HEK293T (cell line): ENCODE measurements at places on chromosomes 12 and 14.
A peak's percentile ranks its signal among the peaks of the same experiment; 100 is the strongest.

GRCh38 chr12:92459850-92460249, 242.9 kb upstream of the PLEKHG7 start:
- DNase-seq: no peak

DNA sequence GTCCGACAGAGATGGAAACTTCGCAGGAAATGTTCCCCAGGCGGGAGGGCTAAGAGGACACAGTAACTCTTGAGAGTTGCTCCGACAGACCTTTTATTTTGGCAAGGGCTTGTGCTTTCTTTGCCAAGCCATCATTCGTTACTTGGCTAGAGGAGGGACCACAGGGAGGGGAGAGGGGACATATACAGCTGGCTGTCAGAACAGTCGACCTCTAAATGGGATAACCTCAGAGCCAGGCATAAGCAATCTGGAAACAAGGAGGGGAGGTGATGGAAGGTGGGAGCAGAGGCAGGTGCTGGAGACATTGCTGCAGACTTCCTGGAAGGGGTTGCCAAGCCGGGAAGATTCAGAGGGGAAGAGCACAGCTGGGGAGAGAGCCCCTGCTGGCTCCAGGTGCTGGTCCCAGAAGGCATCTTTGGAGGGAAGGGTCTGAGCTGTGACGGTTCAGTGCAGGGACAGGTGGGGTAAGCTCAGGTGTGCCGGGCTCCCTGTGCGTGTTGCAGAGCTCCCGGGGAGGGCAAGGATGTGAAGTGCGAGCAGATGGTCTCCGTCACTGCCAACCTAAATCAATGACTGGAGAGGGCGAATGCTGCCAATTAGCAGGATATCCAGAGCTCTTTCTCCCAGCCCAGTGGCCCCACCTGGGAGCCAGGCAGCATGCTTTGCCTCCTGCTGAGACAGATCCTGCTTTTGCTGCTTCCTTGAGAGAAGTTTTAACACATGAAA, 50.1 kb downstream of the CHST11 start:
- no peak for DNase-seq

DNA sequence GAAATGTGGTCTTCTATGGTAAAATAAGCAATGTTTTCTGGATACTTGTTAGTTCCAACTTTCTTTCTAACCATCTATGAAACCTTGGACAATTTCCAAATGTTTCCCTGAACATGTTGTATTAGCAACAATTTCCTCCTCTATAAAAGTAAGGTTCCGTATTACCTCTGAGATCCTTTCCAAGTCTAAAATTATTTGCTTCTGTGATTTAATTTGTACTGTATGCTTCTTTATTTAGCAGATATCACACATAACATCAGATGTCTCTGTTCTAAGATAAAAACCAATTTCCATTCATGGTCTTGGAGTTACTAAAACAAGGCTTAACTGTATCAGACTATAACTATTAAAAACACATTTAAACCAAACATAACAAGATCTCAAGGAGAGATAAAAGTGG, 177.2 kb downstream of the FOXA1 start:
- no peak for DNase-seq

DNA sequence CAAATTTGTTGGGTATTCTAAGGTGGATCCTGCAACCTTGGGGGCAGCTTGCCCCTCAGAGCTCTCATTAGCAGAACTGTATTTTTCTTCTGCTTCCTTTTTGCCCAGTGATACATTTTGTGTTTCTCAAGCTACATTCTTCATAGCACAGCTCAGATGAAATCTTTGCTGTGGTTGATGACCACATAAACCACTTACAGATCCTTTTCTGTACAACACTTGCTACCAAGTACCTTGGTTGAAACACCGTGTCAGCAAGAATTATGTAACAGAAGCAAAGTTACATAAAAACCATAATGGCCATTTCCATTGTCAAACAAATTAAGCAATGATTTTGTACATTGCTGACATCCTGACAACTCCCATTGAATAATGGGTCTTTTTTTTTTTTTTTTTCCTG, 9.7 kb upstream of the PLBD1 start:
- DNase-seq: no peak

DNA sequence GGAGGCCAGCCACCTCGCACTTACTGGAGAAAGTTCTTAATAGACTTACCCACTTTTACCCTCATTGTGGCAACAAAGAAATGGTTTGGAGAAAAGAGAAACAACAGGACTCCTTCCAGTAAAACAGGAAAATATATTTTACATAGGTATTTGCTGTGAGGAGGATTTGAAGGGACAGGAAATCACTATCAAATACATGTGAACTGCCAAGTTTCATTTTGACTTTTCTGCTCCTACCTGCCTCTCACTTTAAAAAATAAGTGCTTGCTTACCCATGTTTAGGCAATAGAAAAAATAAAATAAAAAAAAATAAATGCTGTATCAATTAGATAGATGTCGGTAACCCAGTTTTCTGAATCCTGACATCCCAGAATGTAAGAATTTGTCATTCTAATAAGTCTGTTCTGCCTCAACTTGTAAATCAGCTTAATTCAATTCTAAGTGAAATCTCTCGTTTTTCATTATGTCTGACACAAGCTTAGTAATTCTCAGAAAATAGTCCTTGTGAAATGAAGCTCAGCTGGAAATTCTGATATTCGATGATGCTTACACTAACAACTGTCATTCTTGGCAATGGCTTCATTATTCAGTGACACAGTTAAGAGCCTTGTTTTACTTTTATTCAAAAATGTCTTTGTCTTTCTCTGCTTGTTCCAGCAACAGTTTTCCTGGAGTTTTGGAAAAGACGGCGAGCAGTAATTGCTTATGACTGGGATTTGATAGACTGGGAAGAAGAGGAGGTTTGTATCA, 131.3 kb downstream of the SLC5A8 start:
- DNase-seq: no peak

DNA sequence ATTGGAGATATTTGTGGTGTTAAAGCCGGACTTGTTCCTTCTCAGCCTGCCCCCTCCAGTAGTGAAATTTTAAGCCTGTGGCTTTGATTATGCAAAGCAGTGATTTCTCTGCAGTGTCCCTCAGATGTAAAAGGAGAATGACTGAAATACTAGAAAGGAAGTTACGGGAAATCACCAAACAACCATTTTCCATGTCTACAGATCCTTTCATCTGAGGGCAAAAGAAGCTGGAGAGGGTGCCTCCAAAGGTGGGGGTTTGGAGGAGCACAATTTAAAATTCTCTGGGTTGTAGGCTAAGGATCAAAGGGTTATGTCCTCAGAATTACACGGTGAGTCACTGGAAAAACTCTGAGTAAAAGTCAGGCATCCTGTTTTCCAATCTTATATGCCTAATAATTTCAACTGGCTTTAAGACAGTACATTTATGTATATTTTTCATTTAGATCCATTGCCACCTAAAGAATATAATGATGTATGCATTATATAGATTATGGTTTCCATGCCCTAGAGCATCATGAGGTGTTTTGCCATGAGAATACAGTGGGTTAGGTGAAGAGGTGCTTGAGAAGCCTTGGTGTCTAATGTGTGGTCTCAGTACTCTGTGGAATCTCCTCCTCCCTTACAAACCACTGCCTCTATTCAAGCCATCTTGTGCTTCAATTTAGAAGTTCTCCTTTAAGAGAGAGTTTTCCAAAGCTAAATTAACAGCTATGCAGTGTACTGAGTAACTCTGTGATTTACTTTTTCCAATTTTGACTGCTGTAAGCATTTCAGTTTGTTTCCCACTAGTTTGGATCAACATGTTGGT, 362.1 kb downstream of the RAD51B start:
- DNase-seq: no peak

GRCh38 chr12:78680596-78680995, 184.0 kb upstream of the SYT1 start:
- no peak for DNase-seq

- DNase-seq: no peak
Measured at GRCh38 chr14:100132161-100132902, 27.1 kb downstream of the DEGS2 start.

- no peak for DNase-seq
Measured at GRCh38 chr14:38286452-38286851, 30.6 kb upstream of the CLEC14A start.

- no peak for DNase-seq
Measured at GRCh38 chr12:52942066-52942900, 6.6 kb upstream of the KRT18 start.

- no peak for DNase-seq
Measured at GRCh38 chr14:62983821-62984220, 61.4 kb downstream of the KCNH5 start.

- no peak for DNase-seq
Measured at GRCh38 chr14:20667957-20668356, 16.4 kb upstream of the RNASE4 start.

- DNase-seq: no peak
Measured at GRCh38 chr14:68226523-68226922, 406.9 kb downstream of the RAD51B start.

- DNase-seq: no peak
Measured at GRCh38 chr14:102870994-102871831, 51.2 kb upstream of the AMN start.

- no peak for DNase-seq
Measured at GRCh38 chr12:49288922-49289555, 5.9 kb upstream of the PRPH start.

- no peak for DNase-seq
Measured at GRCh38 chr14:71371711-71372396, 464.6 kb downstream of the PCNX1 start.

GRCh38 chr12:104044158-104044557, 5.8 kb downstream of the GLT8D2 start:
- DNase-seq: no peak

- no peak for DNase-seq
Measured at GRCh38 chr12:30610718-30611117, 85.0 kb downstream of the IPO8 start.

- DNase-seq: no peak
Measured at GRCh38 chr12:10243818-10244520, 31.3 kb downstream of the GABARAPL1 start.

DNA sequence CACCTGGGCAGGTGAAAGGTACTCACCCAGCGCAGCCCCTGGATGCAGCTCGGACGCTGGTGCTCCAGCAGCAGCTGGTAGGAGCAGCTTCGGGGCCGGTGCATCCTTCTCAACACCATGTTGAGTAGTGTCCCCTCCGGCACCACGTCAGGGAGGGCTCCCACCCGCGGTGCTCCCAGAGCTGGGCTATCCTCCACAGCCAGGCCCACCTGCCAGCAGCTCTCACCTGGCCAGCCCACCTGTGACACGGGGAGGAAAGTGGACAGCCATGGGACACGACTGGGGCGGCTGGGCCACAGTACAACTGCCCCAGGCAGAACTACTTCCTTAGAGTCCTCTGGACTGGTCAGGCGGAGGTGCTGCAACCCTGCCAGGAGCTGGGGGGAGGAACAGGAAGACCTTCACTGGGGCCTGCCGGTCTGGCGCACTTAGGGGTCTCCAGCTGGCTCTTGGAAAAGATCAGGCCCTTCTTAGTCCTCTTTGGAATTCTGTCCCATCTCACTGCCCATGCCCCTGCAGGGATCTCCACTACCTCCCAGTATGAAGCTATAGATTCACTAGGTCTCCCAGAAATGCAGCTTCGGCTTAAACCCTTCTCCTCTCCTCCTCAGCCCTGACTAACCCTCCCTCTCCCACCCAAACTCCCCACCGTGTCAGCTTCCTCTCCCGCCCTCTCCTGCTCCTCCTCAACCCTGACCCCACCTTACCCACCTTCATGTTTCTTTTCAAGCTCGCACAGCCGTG, 668 bp downstream of the RAPGEF3 start:
- DNase-seq: no peak

GRCh38 chr12:11581179-11581755, 68.2 kb upstream of the ETV6 start:
- DNase-seq: peak; percentile 51

GRCh38 chr14:69246331-69246730, 13.6 kb upstream of the GALNT16 start:
- DNase-seq: no peak

DNA sequence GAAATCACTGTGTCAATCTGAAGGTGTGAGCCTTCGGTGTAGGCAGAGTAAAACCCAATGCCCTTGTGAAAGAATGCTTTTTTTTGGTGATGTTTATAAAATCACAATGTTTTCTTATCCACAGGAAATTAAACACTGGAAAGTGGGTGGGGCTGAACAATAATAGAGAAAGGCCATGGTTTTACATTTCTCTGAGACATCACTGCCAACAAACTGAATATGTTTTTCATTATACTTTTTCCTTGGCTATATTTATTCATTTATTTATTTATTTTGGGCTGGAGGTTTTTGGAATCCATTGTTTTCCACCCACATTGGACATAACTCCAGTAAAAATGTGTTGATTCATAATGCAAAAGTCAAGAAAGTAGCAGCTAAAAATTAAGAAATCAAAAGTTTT, 16.9 kb downstream of the LRRK2 start:
- DNase-seq: no peak

DNA sequence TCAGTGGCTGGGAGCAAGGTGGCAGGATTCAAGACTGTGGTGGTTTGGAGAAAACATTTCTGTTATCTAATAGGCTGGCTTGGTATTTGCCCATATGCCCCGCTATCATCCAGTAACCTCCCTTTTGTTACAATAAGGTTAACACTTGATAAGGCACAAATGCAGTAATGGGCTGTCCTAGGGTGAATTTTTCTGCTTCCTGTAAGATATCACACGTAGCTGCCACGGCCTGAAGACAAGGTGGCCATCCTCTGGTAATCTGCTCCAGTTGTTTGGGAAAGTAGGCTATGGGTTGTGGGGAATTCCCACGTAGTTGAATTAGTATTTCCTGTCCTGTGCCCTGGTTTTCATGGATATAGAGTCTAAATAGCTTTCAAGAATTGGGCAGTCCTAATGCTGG, 23.1 kb downstream of the ANG start:
- no peak for DNase-seq

DNA sequence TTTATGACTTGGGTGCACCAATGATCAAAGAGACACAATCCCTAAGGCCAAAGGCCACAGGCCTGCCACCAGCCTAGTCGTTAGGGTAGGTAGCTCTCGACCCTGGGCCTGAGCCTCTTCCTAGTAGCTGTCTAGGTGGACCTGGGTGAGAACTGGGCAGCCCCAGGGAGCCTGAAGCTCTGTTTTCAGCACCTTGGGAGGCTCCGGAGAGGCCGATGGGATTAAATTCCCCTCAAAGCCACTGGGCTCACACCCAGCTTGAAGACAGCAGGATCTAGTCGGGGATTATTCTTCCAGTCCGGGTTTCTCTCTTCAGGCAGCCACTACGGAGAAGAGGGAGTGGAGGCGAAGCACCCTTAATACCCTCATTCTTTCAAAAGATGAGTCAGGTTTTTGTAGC, 79.8 kb downstream of the TMEM260 start:
- DNase-seq: no peak

- DNase-seq: no peak
Measured at GRCh38 chr12:85557850-85558249, 277.8 kb downstream of the ALX1 start.

GRCh38 chr12:111980598-111980997, 32.4 kb downstream of the TMEM116 start:
- DNase-seq: no peak

DNA sequence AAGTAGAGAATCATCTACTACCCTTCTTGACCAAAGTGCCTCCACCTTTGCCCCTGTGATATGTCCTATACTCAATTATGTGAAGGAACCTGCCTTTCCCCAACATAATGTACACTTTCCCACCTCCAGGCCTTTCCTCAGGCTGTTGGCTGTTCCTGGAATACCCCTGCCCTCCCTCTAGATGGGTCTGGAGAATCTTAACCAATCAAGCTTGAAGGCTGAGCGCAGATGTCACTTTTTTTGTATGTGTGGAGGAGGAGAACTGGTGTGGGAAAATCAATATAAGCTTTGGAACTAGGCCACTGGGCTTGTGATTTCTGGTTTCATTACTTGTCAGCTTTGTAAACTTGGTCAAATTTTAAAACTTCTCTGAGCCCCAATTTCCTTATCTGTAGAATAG, 4.7 kb downstream of the BMAL2 start:
- DNase-seq: no peak

- no peak for DNase-seq
Measured at GRCh38 chr12:16325426-16325825, 22.0 kb upstream of the MGST1 start.

- DNase-seq: no peak
Measured at GRCh38 chr14:49930720-49931119, 37.8 kb downstream of the ARF6 start.
